ENCODE measurements at places on chromosomes 5 and 9.

DNA sequence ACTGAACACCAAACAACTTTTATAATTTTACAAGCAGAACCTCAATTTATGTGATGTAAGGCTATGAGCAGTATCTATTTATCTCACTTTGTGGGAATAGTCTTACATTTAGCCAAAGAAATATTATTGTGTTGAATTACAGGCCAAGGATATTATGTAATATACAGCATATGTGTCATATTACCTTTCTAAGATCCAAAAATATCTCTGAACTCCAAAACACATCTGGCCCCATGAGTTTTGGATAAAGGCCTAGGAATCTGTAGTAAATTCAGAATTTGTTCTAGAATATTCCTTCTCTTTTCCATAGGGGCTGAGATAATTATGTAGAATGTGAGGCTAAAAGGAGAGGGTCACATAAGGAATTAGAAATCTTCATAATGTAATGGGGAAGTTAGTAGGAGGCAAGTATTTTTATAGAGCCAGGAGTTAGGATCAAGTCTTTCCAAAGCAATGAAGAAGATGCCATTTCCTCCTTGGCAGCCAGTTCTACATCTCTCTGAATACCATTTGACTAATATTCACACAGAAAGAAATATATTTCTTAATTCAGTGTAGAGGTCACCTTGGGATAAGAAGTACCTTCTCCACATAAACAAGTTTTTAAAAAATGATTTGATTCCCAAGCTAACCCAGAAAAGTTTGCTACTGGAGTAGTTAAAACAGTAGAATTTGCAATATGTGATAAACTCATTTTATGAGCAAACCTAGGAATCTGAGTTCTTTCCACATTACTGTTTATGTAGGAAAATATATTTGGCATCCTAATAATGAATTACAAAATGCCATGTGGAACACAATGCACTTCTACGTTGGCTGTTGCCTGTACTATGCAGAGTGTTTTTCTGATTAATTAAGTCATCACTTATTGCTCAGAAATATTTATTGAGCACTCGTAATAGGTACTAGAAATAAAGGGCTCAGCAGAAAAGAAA is 20.3 kb upstream of the GRAMD2B start:
- H3K4me1 ChIP-seq, result peaks cover 42% of the 10 kb centered on the region
- DNase-seq, result no peak
- H3K36me3 ChIP-seq, result no peaks in the 10 kb centered on the region
- no peaks in the 10 kb centered on the region for H3K27me3 ChIP-seq

- no peak overlapping the region for H3K4me3 ChIP-seq
- H3K4me1 ChIP-seq, result no peaks in the 10 kb centered on the region
- peaks cover 41% of the 10 kb centered on the region for H3K36me3 ChIP-seq
These were observed 30.0 kb downstream of the POLR1E start for GRCh38 chr9:37515620-37516258.

GRCh38 chr5:58245476-58245840 is 214.4 kb downstream of the PLK2 start:
- DNase-seq, result no peak
- no peak overlapping the region for H3K4me3 ChIP-seq
- H3K27ac ChIP-seq, result no peak overlapping the region
- H3K4me1 ChIP-seq, result no peaks in the 10 kb centered on the region

- H3K27ac ChIP-seq, result peak overlapping the region; percentile 22
- peak; percentile 29 for DNase-seq
- no peak overlapping the region for H3K4me3 ChIP-seq
- H3K27me3 ChIP-seq, result no peaks in the 10 kb centered on the region
These were observed 192.1 kb upstream of the DMRT1 start for GRCh38 chr9:649128-650074.

DNA sequence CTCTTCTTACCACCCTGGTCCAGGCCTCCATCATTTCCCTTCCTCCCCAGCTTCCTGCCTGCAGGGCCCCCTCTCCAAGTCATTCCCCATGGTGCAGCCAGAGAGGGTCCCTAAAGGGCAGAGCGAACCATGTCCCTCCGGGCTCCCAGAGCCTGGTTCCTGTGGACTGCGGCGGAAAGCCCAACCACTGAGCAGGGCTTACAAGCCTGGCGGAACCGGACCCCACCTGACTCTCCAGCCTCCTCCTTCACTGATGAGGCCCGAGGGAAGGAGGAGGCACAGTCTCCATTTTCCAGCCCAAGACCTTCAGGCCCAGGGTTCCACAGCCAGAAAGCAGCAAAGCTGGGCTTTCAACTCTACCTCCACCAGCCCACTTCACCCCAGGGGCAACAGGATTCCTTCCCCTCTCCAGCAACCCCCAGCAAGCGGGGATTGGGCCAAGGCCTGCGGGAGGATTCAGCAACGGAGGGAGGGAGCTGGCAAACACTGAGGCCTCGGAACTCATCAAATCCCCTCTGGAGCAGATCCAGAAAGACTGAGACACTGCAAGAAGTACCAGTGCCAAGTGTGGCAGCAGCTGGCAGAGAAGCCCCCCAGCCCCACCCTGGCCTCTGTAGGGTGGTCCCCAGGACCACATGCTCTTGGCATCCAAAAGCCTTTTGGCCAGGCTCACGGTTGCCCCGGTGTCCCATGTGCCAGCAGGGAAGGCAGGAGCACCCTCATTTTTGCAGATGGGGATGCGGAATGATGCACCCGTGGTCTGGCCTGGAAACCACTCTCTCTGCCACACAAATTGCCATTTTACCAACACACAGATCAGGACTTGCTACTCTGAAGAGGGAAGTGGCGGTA is 3.1 kb downstream of the FAM163B start:
- H3K4me3 ChIP-seq, result no peak overlapping the region
- H3K27me3 ChIP-seq, result peaks cover 99% of the 10 kb centered on the region
- no peak for DNase-seq
- no peaks in the 10 kb centered on the region for H3K4me1 ChIP-seq
- H3K27ac ChIP-seq, result no peak overlapping the region

- H3K27me3 ChIP-seq, result no peaks in the 10 kb centered on the region
- peaks cover 20% of the 10 kb centered on the region for H3K4me1 ChIP-seq
- no peak overlapping the region for H3K4me3 ChIP-seq
These were observed 60.0 kb downstream of the MED27 start for GRCh38 chr9:132019702-132020101.

DNA sequence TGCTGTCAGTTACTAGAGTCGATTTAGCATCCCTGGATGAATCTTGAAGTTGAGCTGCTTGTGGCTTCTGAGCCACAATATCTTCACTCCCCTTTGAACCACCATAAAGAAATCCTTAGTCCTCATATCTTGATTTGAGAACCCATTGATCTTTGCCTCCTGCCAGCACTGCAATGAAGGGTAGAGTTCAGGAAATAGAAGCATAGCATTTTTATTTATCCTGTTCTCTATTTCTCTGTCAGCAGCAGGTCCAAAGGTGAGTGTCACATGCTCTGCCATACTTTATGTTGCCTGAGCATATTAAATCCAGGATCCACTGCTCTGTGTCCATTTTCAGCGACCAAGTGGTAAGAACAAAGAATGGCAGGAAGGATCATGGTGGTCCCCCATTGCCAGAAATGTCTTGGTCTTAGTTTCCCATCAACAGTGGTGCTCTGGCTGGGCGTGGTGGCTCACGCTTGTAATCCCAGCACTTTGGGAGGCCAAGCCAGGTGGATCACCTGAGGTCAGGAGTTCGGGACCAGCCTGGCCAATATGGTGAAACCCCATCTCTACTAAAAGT is 80.2 kb upstream of the PANK3 start:
- H3K4me1 ChIP-seq, result no peaks in the 10 kb centered on the region
- no peak for DNase-seq
- no peaks in the 10 kb centered on the region for H3K27me3 ChIP-seq

DNA sequence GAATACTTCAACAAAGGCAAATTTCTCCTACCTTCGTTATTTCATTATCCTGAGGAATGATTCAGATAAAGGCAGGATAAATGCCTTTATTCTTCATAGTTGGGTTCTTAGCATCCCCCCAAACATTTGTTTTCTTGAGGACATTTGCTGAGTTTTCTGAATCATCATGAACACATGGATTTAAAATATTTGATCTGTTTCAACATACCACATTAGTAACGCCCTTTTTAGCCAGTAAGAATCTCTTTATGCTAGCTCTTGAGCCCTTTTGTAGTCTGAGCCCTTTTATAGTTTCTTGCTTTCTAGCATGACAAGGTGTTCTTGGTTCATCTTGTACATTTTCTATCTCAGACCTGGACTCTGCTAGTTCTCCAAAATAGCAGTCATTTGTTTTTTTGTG is 27.9 kb downstream of the SKIC3 start:
- no peaks in the 10 kb centered on the region for H3K27me3 ChIP-seq
- no peak overlapping the region for H3K4me3 ChIP-seq
- peaks cover 9% of the 10 kb centered on the region for H3K36me3 ChIP-seq
- H3K4me1 ChIP-seq, result no peaks in the 10 kb centered on the region

DNA sequence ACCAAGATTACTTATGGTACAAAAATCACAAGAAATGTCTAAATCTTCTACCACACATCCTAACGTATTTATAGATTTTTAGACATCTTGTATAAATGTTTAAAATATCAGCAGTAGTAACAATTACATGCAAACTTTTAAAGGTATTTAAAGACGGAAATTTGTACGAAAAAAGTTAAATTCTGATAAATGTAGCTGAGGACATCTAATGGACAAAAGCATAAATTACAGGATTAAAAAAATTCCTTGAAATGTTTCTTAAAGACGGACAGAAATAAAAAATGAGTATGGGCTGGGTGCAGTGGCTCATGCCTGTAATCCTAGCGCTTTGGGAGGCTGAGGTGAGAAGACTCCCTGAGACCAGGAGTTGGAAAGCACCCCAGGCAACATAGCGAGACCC is 15.8 kb downstream of the ERCC8 start:
- no peaks in the 10 kb centered on the region for H3K4me1 ChIP-seq
- no peak overlapping the region for H3K4me3 ChIP-seq
- no peaks in the 10 kb centered on the region for H3K27me3 ChIP-seq
- peaks cover 19% of the 10 kb centered on the region for H3K36me3 ChIP-seq
- no peak for DNase-seq
- H3K27ac ChIP-seq, result no peak overlapping the region

- H3K27me3 ChIP-seq, result no peaks in the 10 kb centered on the region
- no peaks in the 10 kb centered on the region for H3K36me3 ChIP-seq
- peak; percentile 77 for DNase-seq
- no peak overlapping the region for H3K27ac ChIP-seq
- H3K4me1 ChIP-seq, result peaks cover 10% of the 10 kb centered on the region
These were observed 32.2 kb upstream of the TJP2 start for GRCh38 chr9:69141851-69142250.

- H3K36me3 ChIP-seq, result no peaks in the 10 kb centered on the region
- no peak overlapping the region for H3K4me3 ChIP-seq
- no peaks in the 10 kb centered on the region for H3K27me3 ChIP-seq
- DNase-seq, result no peak
- no peak overlapping the region for H3K27ac ChIP-seq
These were observed 29.8 kb downstream of the NFIL3 start for GRCh38 chr9:91393826-91394225.

- DNase-seq, result no peak
- H3K4me1 ChIP-seq, result peaks cover 51% of the 10 kb centered on the region
- H3K27ac ChIP-seq, result peak overlapping the region; percentile 70
- no peak overlapping the region for H3K4me3 ChIP-seq
These were observed 74.4 kb downstream of the TRIO start for GRCh38 chr5:14217587-14217986.

- no peak overlapping the region for H3K27ac ChIP-seq
- no peaks in the 10 kb centered on the region for H3K36me3 ChIP-seq
- H3K27me3 ChIP-seq, result no peaks in the 10 kb centered on the region
- peaks cover 34% of the 10 kb centered on the region for H3K4me1 ChIP-seq
These were observed 28.1 kb downstream of the NDUFA8 start for GRCh38 chr9:122131401-122132001.

- no peak overlapping the region for H3K27ac ChIP-seq
- no peaks in the 10 kb centered on the region for H3K27me3 ChIP-seq
- no peak overlapping the region for H3K4me3 ChIP-seq
- DNase-seq, result no peak
These were observed 25.6 kb downstream of the SLC31A1 start for GRCh38 chr9:113246928-113247327.

- no peak for DNase-seq
- no peaks in the 10 kb centered on the region for H3K4me1 ChIP-seq
- no peaks in the 10 kb centered on the region for H3K36me3 ChIP-seq
- H3K27me3 ChIP-seq, result no peaks in the 10 kb centered on the region
These were observed 842.6 kb upstream of the ACO1 start for GRCh38 chr9:31541721-31542281.

GRCh38 chr5:137693307-137693950 is 42.5 kb downstream of the KLHL3 start:
- H3K36me3 ChIP-seq, result no peaks in the 10 kb centered on the region
- H3K4me3 ChIP-seq, result no peak overlapping the region
- H3K4me1 ChIP-seq, result peaks cover 23% of the 10 kb centered on the region
- H3K27me3 ChIP-seq, result no peaks in the 10 kb centered on the region
- no peak for DNase-seq
- H3K27ac ChIP-seq, result no peak overlapping the region

- H3K36me3 ChIP-seq, result no peaks in the 10 kb centered on the region
- no peak for DNase-seq
- H3K27ac ChIP-seq, result no peak overlapping the region
- no peak overlapping the region for H3K4me3 ChIP-seq
- H3K4me1 ChIP-seq, result peaks cover 5% of the 10 kb centered on the region
These were observed 229.9 kb downstream of the EBF1 start for GRCh38 chr5:158869854-158870253.

DNA sequence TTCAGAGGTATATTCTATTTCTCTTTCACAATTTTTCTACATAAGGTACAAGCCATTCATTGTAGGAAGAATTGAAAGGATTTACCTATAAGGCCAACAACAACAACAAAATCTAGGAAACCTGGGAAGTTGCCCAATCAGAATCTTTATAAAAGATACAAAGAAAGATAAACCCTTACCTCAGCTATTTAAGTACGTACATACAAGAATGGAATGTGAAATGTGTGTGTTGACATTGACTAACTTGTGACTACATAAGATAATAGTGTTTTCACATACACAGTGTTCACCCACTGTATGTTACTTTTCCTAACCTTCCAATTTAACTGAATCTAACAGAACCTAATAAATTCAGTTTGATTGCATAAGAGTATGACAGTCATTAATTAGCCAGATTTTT is 154.1 kb downstream of the ADAMTS6 start:
- H3K27me3 ChIP-seq, result no peaks in the 10 kb centered on the region
- H3K36me3 ChIP-seq, result no peaks in the 10 kb centered on the region
- H3K4me3 ChIP-seq, result no peak overlapping the region
- peaks cover 20% of the 10 kb centered on the region for H3K4me1 ChIP-seq
- no peak for DNase-seq

GRCh38 chr5:15789642-15790041 is 289.7 kb downstream of the FBXL7 start:
- H3K4me3 ChIP-seq, result no peak overlapping the region
- no peaks in the 10 kb centered on the region for H3K36me3 ChIP-seq
- DNase-seq, result no peak
- peaks cover 38% of the 10 kb centered on the region for H3K4me1 ChIP-seq

GRCh38 chr5:134436523-134437339 is 25.1 kb upstream of the CDKN2AIPNL start:
- peaks cover 37% of the 10 kb centered on the region for H3K4me1 ChIP-seq
- DNase-seq, result no peak
- H3K36me3 ChIP-seq, result no peaks in the 10 kb centered on the region
- no peaks in the 10 kb centered on the region for H3K27me3 ChIP-seq
- H3K4me3 ChIP-seq, result peak overlapping the region; percentile 18

All from esophagus muscularis mucosa (tissue), 4 donors.